ENCODE measurements at places on chromosomes 5 and 9.

DNA sequence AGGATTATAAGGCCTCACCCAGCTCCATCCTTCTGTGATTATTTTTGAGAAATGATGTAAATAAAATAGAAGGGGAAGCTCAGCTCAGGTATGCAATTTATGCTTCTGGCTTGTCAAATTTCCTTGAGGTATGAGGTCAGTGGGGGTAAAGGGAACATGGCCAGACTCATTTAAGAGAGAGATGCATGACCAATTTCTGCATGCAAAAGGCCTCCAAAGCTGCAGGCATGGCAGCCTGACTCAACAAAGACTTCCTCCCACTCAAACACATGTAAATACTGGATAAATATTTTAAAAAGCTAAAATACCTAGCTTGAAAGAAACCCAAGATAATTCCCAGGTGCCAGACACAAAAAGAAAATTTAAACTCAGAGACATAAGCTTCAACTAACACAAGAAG is 101.4 kb upstream of the SLC1A3 start:
- DNase-seq: no peak

- DNase-seq: no peak
These were observed 336.6 kb upstream of the DAB2 start for GRCh38 chr5:39761199-39761950.

- DNase-seq: no peak
These were observed 484.3 kb downstream of the BNC2 start for GRCh38 chr9:16386007-16386826.

DNA sequence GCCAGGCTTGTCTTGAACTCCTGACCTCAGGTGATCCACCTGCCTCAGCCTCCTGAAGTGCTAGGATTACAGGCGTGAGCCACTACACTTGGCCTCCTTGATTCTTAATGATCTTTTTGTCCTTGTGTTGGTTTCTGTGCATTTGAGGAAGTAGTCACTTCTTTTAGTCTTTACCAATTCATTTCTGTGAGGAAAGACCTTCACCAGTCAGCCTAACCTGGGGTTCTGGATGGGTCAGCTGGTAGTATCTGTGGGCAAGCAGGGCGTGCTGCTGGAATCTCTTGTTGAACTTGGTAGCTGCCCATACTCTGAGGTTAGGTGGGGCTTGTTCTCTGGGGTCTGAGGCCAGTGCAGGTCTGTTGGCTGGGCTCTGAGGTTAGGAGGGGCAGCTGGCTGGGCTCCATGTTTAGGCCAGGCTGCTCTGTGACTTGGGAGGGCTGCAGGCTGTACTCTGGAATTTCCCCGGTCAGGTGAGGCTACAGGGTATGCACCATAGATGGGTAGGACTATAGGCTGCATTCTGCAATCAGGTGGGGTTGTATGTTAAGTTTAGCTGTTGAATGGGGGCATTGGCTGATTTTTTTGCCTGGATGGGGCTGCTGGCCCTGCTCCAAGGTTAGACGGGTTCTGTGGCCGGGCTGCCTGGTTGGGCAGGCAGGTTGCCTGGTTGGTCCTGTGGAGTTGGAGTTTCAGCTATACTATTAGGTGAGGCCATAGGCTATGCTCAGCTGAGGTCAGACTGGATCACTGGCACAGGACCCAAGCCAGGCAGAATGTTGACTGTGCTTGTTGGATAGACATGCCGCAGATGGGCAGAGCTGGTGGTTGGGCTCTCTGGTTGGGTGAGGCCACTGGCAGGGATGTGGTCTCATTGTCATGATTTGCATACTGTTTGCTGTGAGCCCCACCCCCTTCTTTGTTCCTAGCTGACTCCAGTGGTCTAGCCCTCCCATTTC is 19.2 kb downstream of the UBAP1 start:
- no peak for DNase-seq

DNA sequence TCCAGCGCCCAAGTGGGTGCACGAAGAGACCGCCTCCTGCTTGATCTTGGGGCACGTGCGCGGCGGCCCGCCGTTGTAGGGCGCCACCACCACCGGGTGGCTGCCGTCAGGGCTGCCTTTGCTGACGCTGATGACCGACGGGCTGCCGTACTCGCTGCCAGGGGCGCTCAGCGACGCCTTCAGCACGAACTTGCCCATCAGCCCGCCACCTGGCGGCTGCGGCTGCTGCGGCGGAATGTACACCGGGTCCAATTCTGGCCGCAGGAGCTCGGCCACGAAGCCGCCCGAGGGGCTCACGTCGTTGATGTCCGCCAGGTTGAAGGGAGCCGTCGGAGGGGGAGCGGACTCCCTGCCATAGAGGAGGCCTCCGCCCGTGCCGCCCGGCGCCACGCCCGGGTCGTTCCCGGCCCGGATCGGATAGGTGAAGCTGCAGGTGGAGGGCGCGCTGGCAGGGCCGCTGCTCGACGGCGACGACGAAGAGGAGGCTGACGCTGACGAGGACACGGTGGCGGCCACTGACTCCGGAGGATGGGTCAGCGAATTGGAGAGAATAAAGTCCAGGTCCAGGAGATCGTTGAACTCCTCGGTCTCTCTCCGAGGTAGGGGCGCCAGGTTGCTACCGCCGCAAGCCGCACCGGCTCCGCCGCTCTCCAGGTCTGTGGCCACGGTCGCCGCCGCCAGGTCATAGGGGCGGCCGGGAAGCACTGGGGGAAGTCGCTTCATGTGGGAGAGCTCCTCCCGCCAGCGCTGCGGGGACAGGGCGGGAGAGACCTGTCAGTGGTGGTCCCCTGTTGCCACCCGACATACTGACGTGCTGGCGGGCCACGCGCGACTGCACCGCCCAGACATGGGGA is 1.8 kb downstream of the KLF4 start:
- no peak for DNase-seq

DNA sequence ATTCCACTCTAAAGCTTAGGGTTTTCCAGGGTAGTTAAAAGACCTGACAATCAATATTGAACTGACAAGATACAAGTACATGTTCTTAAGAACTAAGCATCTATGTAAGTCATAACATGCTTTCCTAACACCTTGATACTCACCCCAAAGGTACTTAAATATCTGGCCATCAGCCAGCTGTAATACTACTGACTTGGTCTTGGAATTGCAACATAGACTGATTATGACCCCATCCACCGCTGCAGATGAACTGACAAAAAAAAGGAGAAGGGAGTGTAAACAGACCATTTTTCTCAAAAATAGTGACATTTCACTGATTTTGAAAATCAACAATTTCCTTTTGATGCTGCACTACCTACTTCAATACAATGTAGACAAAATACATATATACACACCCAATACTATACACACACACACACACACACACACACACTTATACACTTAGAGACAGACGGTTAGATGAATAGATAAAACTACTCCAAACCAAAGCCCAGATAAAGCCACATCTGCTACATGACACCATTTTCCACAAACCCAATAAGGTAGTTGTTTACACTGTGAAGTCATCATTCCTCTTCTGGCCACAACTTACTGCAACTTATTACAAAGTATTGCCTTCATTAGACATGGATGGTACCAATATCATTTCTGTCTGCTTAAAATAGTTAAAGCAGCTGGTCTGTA is 30.4 kb downstream of the ELP1 start:
- no peak for DNase-seq

Data from RPMI8226 (cell line).